GM23338 (cell line): ENCODE measurements at places on chromosomes 5 and 9. TPM values are rescaled to one million over a fixed set of nuclear protein-coding genes. Genes with fewer than 3 reads are reported as not detected.
A peak's percentile ranks its signal among the peaks of the same experiment; 100 is the strongest.

- DNase-seq: no peak
Observed at GRCh38 chr9:4038182-4038723, 261.6 kb downstream of the GLIS3 start.

SLC34A3 gene
- not detected in 2 replicates for total RNA-seq

GRCh38 chr5:9515436-9515835, 30.4 kb downstream of the SEMA5A start:
- DNase-seq: no peak

SUSD1 gene
- total RNA-seq: 5.1 and 6.4 TPM in 2 replicates

DNA sequence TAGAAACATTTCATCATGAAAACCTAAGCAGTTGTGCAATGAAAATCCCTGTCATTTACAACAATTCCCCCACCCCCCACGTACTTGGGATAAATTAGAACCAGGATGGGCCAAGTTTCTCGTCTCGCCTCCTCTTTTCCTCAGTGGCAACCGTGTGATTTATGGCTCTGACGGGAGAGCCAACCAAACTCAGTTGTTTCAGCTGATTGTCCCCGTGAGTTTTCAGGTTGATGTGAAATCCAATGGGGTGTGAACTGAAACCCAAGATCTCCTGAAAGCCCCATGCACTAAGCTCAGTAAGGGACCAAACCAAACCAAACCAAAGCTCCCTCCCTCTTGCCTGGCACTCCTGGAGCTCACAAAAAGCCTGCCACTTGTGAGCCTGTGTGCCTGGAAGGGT, 138.7 kb upstream of the SLC24A2 start:
- no peak for DNase-seq

CFAP90 gene
- total RNA-seq: 0.10 and 3.5 TPM in 2 replicates

DNA sequence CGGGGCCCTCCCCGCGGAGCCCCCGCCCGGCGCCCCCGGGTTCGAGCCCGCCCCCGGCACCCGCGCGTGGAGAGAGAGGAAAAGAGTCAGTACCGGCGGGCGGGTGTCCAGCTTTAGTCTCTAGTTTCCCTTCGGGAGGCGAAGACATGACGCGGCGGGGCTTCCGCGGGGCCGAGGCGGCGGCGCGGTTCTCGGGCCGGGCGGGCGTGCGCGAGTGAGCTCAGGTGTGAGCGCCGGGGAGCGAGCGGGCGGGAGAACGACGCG, 181 bp downstream of the DAP start:
- no peak for DNase-seq

- no peak for DNase-seq
Observed at GRCh38 chr9:115084709-115085108, 33.2 kb downstream of the TNC start.

ANAPC2 gene
- total RNA-seq: 41.5 and 42.9 TPM in 2 replicates

DNA sequence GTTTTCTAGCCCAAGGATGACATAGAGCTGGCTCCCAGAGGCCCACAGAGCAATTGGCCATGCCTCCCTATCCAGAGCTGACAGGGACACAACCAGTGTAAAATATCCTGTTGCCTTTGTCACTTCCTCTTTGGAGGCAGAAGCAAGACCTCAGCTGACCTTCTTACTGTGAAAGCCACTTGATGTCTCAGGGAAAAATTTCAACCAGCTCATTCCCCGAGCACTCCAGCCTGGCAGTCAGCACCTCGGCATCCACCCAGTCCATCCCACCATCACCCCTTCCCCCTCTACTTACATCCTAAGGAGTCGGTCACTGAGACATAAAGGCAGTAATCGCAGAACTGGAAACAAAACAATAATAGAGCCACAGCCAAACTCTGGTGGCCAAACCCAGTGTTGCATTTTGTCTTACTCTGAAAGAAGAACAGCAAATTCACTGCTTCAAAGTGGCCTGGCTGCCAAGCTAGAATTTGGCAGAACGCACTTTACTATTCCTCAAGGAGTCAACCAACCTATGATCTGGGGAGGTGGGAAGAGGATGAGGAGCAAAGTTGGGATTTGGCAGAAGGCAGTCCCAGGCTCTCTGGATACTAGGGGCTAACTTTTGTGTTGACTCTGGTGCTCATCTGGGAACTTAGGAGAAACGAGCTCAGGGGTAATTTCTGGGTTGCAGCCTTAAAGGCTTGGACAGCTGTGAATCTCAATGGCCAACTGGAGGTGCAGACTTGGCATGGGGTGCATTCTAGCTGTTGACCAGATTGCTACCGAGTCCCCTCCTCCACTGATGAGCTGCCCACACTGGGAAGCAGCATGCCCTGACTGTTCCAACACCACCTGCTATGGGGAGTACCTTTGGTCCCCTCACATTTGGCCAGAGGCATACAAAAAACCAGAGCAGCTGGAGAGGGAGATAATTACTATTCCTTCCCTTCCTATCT, 13.6 kb downstream of the NIPAL4 start:
- no peak for DNase-seq

DNA sequence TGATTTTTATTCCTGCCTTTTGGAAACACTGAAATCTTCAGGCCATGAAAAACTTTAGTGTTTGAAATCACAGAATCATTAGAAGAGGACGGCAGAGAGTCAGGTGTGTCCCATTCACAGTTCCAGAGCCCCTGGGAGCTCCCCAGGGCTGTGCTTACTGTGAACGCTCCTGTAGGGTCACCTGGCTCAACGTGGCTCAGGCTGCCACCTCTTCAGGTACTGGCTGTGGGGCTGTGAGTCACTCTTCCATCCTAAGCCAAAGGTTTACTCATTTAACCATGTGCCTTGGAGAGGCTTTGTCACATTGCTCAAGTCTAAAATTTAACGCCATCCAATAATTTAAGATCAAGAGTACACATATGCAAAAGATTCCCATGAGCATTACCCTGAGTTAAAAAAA, 50.2 kb upstream of the FSTL4 start:
- DNase-seq: no peak

ZMAT2 gene
- 26.4 and 35.6 TPM in 2 replicates for total RNA-seq

DNA sequence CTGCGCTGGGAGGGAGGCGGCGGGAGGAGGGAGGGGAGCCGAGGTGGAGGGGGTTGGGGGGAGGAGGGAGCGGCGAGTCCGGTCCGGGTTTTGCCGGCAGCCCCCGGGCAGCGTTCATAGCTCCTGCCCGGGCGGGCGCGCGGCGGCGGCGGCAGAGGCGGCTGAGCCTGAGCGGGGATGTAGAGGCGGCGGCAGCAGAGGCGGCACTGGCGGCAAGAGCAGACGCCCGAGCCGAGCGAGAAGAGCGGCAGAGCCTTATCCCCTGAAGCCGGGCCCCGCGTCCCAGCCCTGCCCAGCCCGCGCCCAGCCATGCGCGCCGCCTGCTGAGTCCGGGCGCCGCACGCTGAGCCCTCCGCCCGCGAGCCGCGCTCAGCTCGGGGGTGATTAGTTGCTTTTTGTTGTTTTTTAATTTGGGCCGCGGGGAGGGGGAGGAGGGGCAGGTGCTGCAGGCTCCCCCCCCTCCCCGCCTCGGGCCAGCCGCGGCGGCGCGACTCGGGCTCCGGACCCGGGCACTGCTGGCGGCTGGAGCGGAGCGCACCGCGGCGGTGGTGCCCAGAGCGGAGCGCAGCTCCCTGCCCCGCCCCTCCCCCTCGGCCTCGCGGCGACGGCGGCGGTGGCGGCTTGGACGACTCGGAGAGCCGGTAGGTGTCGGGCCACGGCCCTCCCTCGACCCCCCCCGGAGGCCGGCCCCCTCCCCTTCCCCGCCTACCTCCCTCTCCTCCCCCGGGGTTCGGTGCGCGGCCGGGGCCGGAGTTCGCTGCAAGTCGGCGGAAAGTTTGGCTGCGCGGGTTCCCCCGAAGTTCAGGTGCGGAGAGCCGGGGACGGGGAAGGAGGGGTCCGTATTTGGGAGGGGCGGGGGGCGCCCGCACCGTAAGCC, at the start of gene CXXC5:
TSS of gene CXXC5 (plus strand) at position 145 of the 877 bp plus-strand sequence. CDS start 32,175 bp downstream, outside the sequence.
- DNase-seq: peak; percentile 88

- DNase-seq: no peak
Observed at GRCh38 chr5:151005187-151005949, 15.0 kb upstream of the GPX3 start.

HAPLN1 gene
- total RNA-seq: 3.6 and 4.0 TPM in 2 replicates

GRCh38 chr5:4058899-4059298, 463.3 kb downstream of the IRX1 start:
- DNase-seq: no peak

- DNase-seq: no peak
Observed at GRCh38 chr5:124744170-124744971, 2.1 kb downstream of the ZNF608 start.

ERAP2 gene
- total RNA-seq: not detected in 2 replicates

GRCh38 chr5:72244862-72245371, 75.1 kb downstream of the MRPS27 start:
- DNase-seq: peak; percentile 67

DNA sequence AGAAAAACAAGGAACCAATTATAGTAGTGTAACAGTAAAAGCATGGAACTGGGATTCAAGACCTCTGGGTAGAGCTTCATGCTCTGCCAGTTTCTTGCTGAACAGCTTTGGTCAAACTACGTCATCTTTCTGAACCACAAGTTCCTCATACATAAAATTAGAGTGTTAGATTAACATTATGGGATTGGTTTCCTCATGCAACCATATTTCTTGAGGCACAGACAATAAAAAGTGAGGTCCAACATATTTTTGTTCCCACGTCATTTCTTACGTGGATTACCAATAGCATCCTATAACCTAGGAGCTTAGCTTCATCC, 354.8 kb downstream of the TMEM232 start:
- DNase-seq: no peak

CSNK1A1 gene
- total RNA-seq: 233 and 235 TPM in 2 replicates

ADAMTS13 gene
- 3.1 and 6.0 TPM in 2 replicates for total RNA-seq

DNA sequence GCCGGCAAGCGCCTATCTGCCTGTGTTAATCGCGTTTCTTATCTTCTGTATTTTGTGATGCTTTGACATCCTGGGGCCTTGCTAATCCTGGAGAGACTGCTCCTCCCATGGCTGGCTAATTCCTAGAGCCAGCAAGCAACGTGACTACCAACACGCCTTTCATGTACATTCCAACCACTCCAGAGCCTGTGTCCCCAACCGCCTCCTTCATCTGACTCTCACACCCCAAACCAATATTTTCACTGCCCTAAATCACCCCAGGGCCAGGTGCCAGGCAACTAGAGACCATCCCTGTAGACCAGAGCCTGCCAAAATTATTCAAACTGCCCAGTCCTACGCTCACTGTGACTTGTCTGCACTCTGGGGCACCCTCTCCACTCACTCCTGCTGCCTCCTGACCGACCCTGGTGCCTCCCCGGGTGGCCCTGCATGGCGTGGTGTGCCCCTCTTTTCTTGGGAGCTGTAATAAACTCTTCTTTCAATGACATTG, 50.5 kb upstream of the COL5A1 start:
- DNase-seq: no peak
